ENCODE measurements at places on chromosomes 1 and 21.

- no peak for DNase-seq
Measured at GRCh38 chr1:240044620-240045019, 47.1 kb upstream of the FMN2 start.

DNA sequence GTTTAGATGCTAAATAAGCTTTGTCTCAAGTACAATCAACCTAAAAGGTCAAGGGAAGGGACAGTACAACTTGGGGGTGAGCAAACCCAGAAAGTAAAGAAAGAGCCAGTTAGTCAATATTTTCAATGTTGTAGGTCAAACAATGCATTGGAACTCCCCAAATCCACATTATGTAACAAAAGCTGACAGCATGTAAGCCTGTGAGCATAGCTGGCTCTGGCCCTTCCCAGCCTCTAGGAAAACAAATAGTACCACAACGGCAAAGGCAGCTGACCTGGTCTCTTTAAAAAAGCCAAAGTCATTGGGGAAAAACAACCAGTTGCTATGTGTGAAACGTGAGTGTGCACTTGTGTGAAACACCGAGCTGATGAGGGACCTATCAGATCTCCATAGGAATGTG lies 3.4 kb downstream of the CBR1 start:
- DNase-seq = no peak

DNA sequence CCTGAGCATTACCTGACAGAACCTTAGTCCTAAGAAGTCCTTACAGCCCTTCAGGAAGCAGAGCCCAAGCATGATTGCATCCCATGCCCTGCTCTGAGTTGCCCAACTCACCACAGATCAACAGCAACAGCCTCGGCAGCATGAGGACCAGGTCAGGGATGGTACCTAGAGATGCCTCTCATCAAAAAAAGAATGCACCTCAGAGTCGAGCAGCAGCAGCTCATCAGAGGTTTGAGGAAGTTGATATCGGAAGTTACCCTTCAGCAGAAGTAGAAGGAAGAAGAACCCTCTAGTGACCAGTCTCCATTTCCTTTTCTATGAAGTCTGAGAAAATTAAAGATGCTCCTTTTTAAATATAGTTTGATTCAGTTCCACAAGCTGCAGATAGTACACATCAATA lies at the start of gene FCRL1:
Gene FCRL1 (minus strand): TSS at position 225 of the 400 bp plus-strand sequence. CDS start 83 bp downstream, at position 142.
- no peak for DNase-seq

- DNase-seq = no peak
Measured at GRCh38 chr1:81700728-81701470, 99.8 kb upstream of the ADGRL2 start.

Data from trophoblast cell (in vitro differentiated cells and primary cell).